ENCODE measurements at places on chromosomes 16 and 17.

- DNase-seq: no peak
Measured at GRCh38 chr17:43759836-43760235, 1.2 kb upstream of the SOST start.

DNA sequence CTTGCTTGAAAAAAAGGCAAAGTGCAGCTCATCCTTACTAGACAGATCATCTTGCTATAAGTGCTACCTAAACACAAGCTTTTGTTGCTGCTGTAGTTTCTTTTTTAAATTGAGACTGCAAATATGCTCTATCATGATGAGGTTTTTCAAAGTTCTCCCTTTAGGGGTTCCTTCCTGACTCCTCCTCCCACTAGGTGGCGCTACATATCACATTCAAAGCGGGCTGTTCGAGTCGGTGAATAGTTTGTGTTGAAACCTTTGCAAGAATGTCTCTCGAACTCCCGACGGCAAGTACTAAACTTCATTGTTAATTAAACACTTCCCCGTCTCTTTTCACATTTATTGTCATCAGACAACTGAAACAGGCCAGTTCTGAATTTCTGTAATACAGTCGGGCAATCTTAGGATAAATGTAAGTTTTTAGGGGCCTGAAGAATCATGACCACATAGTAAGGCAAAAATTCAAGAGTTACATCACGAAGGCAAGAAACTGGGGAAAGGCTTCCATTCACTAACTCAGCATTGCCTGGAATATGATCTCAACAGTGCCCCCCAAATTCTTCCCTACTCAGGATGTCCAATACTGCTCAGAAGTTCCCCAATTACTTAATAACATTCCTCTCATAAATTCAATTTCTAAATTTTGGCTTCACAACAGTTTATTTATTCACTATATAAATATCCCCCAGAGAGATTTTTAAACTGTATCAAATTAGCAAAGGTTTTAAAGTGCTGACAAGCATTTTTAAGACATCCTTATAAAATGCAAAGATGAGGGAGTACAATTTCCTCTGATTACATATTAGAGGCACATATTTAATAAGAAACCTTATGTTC, 6.7 kb downstream of the HS3ST3A1 start:
- DNase-seq: peak; percentile 58

DNA sequence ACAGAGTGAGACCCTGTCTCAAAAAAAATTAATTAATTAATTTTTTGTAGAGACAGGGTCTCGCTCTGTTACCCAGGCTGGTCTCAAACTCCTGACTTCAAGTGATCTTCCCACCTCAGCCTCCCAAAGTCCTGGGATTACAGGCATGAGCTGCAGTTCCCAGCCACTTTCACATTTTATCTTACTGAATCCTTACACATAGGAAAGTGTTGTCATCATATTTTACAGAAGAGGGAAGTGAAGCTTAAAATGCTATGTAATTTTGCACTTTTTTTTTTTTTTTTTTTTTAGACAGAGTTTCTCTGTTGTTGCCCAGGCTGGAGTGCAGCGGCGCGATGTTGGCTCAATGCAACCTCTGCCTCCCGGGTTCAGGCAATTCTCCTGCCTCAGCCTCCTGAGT, 21.1 kb upstream of the ZNF629 start:
- DNase-seq: no peak

- DNase-seq: no peak
Measured at GRCh38 chr16:84368308-84368996, at the start of gene ATP2C2. Gene ATP2C2, plus strand, starts transcription at chr16:84368538. Its CDS starts 78 bp downstream, at chr16:84368616.

- DNase-seq: no peak
Measured at GRCh38 chr17:58932956-58933355, 173.7 kb downstream of the TRIM37 start.

DNA sequence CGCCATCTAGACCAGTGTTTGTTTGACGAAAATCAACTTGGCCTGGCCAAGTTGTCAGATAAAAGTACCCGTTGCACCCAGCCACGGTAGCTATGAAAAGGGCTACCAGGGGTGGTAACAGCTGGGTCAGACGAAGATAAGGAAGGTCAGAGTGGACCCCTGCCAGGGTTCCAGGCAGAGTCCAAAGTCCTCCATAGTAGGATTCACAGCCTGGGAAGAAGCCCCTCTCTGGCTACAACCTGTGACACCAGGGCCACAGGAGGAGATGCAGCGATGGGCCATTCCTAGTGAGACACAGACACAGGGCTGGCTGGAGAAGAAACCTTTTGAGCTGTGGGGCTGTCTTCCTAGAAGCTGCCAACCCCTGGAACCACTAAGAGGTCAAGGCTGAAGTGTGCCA, 39.3 kb downstream of the MEAK7 start:
- DNase-seq: no peak

- DNase-seq: no peak
Measured at GRCh38 chr16:63301349-63301748, 1265.1 kb upstream of the CDH8 start.

- DNase-seq: no peak
Measured at GRCh38 chr16:71869089-71869488, 14.9 kb downstream of the ZNF821 start.

DNA sequence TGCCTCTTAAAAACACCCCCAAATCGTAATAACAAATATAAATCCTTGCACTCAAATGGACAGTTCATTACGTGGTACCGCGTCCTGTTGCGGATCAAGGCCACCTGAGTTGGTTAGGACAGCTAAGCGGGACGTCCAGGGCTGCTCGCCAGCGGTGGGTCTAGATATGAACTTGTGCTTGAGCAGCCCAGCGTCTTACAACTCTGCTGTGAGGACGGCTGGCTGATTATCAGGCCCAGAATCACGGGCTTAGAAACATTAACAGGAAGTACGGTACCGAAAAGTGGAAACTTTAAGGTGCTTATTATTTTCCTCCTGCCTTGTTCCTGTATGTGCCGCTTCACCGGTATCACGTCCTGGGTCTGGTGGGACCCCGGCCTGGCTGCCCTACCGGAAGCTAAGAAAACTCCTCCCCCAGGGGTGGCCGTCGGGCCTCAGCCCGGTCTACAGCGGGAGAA, 832 bp upstream of the SRRM2 start:
- DNase-seq: no peak

GRCh38 chr16:87740909-87741424, 24.8 kb downstream of the KLHDC4 start:
- no peak for DNase-seq

DNA sequence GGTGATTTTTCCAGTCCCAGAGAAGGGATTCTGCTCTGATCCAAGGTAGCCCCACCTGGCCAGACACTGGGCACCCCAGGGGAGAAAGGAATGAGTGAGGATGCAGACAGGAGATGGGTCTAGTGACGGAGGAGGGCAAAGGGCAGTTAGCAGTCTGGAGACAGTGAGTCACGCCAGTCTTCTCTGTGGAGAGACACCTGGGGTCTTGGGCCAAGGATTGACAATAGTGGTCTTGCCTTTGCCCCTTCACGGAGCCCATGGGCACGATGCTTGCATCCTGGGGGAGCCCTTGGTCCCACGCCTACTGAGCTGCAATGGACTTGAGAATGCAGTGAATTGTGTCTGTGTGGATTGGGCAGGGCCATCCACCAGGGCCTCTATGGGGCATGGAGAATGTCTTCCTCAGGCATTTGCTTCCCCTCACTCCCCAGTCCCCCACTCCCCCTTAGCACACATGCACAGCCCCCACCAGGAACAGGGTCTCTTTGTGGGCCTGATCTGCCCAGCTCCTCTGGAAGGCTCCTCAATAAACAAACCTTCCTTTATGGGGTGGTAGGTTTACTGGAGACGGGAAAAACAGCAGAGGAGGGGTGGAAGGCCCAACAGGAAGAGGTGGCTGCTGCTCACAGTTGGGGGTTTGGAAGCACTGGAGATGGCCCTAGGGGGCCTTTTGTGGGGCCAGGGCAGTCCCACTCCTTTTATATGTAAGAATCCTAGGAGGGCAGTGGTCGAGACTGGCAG, 1.4 kb downstream of the CHAD start:
- no peak for DNase-seq

GRCh38 chr16:7057458-7057857, 275.2 kb upstream of the RBFOX1 start:
- DNase-seq: no peak

- DNase-seq: no peak
Measured at GRCh38 chr16:66222756-66223155, 143.7 kb upstream of the CDH5 start.

DNA sequence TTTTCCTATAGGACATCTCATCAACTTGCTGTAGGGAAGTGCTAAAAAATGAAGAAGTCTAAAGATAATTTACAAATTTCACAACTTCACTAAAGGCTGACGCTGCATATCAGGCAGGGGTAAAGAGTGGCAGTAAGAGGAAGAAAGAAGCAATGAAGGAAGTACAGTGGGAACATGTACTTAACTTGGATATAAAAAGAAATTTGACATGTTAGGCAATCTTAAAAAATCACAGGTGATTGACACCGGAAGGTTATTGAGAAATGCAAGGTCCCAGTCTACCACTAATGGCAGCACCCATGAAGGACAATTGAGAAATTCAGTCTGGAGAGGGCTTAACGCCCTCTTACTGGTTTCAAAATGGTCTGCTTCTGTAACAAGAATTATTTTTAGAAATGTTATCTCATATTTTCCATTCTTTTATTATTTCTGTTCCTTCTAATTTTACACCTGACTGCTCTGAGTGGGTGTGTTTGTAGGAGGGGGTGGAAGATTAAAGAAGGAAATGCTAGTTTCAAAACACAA, 358.1 kb downstream of the KCNJ2 start:
- DNase-seq: no peak

- peak; percentile 92 for DNase-seq
Measured at GRCh38 chr16:4474192-4474961, at the start of gene NMRAL1. Gene NMRAL1, minus strand, starts transcription at chr16:4474625. Its CDS starts 493 bp downstream, at chr16:4474132.

DNA sequence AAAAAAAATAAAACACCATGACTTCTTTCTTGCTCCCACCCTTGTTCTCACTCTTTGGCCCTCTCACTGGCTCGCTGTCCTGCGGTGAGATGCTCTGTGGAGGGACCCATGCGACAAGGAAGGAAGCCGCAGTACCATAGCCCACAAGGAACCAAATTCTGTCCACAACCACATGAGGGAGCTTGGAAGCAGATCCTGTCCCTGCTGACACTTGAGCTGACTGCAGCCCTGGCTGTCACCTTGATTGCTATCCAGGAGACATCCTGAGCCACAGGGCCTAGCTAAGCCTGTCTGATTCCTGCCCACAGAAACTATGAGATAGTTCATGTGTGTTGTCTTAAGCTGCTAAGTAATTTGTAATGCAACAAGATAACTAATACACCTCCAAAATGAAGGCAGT, 4.8 kb upstream of the MT2A start:
- peak; percentile 51 for DNase-seq

DNA sequence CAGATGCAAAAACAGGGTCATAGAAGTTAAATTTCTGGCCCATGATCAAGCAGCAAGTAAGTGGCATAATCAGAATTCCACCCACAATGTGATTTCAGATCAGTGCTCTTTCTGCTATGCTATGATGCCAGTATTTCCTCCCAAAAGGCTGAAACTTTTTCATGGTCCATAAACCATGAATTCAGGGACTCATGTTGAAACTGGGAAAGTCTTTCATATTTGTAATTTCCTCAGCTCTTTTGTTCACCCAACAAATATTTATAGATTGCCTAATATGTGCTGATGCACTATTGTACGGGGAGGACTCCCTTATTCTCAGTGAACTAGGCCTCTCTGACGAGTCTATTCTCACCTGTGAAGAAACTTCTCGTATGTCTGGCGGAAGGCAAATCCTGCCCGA, 156.3 kb downstream of the MYO1D start:
- DNase-seq: no peak

DNA sequence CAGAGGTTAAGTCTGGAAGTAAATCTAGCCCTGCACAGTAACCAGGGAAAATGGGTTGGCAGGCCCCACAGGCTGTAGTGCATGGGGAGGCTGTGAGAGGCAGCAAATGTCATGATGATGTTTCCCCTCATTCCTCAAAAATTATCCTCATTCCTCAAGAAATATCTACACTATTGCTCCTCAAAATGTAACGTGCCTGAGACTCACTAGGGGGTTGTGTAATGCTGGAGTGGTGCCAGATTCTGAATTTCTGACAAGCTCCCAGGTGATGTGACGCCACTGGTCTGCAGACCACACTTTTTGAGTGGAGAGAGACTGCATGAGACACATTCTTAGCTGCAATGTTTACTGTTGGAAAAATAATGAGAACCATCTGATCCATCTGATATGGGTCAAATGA, 1.2 kb upstream of the MPP3 start:
- no peak for DNase-seq

DNA sequence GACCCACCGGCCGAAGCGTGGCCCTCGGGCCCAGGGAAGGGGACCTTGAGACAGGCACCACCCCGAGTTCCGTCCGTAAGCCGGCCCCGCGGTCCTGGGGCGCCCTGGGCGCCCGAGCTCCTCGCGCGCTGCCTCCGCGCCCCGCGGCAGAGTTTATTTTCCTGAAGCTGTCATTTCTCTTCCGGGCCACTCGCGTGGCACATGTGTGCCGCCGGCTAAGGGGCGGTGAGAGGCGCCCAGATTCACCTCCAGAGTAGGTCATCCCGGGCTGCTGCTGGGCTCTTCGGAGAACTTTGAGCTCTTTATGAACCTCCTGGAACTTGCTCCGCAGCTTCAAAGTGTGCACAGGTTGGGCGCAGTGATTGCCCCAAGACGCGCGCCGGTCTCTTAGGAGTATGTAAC, 489 bp downstream of the ZC3H18 start:
- DNase-seq: peak; percentile 34

- DNase-seq: peak; percentile 24
Measured at GRCh38 chr17:42414704-42415409, 8.2 kb downstream of the CAVIN1 start.

DNA sequence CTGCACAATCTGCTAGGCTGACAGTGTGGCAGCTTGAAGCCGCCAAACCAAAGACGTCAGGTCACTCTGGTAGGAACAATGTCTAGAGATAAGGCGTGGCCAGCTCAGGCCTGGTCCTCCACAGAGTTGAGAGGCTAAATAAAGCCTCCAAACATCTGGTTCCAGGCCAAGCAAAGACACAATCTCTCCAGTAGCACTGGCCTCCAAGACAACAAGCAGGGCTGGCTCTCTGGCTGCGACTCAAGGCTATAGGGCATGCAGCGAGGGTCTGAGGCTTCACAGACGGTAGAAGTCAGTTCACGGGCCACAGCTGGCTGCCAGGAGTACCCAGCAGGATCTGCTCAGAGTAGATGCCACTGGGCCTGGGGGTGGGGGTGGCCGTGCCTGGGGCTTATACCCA, 75.6 kb downstream of the ABR start:
- no peak for DNase-seq

GRCh38 chr17:37527249-37527851, 37.7 kb downstream of the DUSP14 start:
- DNase-seq: peak; percentile 56

DNA sequence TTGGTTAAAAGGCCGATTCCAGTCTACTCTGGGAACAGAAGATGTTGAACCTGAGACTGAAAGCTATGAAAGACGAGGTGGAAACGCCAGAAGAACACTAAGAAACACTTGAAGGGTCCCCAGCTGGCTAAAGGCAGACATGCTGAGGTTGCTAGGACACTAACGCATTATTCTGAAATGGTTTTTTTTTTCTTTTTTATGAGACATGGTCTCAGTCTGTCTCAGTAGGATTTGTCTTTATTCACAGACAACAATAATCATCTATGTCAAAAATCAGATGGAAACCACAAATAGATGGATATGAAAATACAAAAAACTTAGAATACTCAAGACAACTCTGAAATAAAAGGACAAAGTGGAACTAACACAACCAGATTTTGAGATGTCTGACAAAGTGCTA, 35.0 kb upstream of the RASD1 start:
- DNase-seq: no peak

- DNase-seq: no peak
Measured at GRCh38 chr16:84196727-84197394, 5.9 kb downstream of the ADAD2 start.

- peak; percentile 24 for DNase-seq
Measured at GRCh38 chr17:38893607-38894006, 23.7 kb downstream of the LASP1 start.

Data from endothelial cell of umbilical vein (primary cell).